ENCODE measurements at places on chromosomes 11 and 22.

GRCh38 chr22:37210041-37210803 is 2.1 kb downstream of the SSTR3 start:
- no peak for DNase-seq

DNA sequence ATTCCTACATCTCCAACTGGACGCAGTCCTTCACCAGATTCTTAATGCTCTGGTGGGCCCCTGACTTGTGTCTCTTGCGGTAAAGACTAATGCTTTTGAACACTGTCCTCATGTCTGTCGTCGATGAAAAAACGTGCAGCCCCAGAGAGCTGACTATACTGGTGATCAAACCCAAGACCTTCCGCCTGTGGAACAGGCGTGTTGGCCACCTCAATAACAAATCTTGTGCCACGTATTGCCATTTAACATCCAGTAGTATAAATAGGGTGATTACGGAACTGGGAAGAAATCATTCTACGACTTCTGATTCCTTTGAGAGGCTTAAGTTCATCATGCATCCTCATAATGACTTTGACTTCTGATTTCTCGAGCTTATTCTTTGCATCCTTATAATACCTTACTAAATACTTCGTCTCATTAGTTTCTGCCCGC is 45.6 kb downstream of the OR4D9 start:
- no peak for DNase-seq

- DNase-seq = no peak
These were observed 5.6 kb upstream of the WT1 start for GRCh38 chr11:32440916-32441315.

DNA sequence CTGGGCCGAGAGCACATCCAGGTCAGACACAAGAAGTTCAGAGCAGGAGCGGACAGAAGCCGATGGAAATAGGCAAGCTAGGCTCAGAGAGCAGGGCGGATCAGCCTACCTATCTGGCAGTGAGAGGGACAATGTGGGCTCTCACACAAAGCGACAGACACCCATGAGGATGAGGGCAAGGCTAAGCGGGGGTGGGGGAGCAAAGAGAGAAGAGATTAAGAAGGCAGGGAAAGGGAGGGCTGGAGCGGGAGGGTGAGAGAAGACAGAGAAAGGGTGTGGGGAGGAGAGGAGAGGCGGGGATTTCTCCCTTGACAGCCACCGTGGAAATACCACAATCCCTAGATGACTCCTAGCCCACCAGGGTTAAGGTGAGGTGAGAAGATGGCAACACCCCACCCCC is 57.9 kb downstream of the BUD13 start:
- no peak for DNase-seq

GRCh38 chr11:78573681-78574080 is 983 bp downstream of the NARS2 start:
- no peak for DNase-seq

GRCh38 chr11:44883277-44883676 is 67.4 kb downstream of the TP53I11 start:
- DNase-seq = no peak

DNA sequence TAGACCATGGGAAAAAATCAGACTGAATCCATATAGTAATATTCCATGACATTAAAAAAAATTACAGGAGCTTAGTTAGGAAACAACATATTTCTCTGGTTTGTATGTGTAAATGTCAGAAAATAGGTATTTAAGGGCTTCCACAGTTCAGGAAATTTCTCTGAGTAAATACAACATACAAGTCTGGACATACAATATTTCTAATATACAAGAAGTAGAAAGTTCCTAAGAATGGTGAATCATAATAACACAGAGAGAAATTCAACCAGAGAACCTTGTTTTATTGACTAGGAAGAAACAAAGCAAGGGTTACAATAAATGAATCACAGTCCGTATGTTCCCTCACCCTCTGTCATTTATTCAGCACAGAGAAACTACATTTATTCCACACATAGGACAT is 532.7 kb upstream of the FAT3 start:
- no peak for DNase-seq

- peak; percentile 69 for DNase-seq
These were observed 3.3 kb upstream of the RAG1 start for GRCh38 chr11:36564376-36565030.

- no peak for DNase-seq
These were observed 58.0 kb downstream of the MICAL3 start for GRCh38 chr22:17966403-17966717.

- DNase-seq = no peak
These were observed 21.4 kb downstream of the CREB3L1 start for GRCh38 chr11:46298699-46299433.

DNA sequence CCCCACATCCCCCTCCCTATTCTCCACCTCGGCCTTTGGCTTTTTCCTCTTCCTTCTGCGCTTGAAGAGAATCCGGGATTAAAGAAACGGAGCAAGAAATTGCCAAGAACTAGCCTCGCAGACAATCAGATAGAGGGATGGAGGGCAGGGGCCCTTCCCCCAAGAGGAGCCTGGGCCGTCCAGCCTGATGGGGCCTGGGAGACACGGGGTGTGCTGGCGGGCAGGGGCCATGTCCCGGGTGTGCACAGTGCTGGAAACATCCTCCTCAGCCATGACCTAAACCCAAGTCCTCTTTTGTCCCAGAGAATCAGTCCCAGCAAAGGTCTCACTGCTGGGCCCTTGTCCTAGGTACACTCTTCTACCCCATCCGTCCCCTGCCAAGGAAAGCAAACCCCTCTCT is 47.7 kb upstream of the LMO1 start:
- DNase-seq = no peak

DNA sequence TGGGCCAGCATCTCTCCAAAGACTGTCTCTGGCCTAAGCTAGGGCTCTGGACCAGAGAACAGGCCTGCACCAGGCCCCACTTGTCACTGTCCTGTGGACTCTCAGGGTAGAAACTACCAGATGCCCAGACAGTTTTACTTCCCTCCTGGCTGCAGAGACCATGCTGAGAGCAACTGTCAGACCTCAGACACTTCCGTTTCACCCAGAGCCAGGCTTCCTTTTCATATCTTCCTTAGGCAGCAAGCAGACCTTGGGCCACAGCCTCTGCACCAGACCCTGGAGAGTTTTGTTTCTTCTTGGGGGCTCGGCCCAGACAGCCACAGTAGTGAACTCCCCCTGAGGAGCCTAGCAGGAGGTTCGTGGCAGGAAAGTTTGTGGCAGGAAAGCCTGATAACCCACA is 12.1 kb upstream of the FCHSD2 start:
- peak; percentile 51 for DNase-seq

DNA sequence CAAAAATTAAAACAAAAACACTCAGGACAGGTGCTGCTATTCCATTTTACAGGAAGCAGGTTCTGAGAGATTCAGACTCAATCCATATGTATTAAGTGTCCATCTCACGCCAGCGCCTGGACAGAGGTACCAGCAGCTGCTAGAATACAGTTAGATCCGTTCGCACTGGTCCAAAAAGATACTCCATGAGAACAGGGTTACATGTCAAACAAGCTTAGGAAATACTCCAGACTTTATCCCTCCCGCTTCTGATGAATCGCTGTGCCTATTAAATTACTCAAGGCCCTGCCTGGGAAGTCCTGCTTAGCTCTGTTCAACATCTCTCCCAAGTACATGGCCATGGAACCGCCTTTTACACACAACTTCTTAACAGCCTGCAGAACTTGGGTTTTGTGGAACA is 50.2 kb upstream of the SLC35C1 start:
- DNase-seq = no peak

GRCh38 chr22:44409211-44409973 is 88.6 kb downstream of the RTL6 start:
- DNase-seq = peak; percentile 29

GRCh38 chr11:34910817-34911216 is 5.4 kb downstream of the APIP start:
- no peak for DNase-seq

DNA sequence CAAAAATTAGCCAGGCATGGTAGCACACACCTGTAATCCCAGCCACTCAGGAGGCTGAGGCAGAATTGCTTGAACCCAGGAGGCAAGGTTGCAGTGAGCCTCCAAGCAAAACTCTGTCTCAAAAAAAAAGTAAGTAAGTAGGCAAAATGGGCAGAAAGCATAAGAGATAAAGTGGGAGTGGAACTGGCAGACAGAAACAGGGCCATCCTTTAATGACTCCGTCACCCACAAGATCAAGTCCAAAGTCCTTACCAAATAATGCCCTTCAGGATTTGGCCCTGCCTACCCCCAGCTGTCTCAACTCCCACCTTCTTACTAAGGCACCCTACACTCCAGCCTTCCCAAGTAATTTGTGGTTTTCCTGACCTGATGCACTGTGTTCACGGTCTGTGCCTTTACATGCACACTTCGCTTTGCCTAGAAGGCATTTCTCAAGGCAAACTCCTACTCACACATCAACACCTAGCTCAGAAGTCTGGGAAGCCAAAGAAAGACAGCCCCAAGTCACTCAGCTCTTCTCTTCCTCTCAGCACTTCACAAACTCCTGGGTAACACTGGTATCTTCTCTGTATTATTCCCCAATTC is 6.1 kb downstream of the MAPK1 start:
- no peak for DNase-seq

DNA sequence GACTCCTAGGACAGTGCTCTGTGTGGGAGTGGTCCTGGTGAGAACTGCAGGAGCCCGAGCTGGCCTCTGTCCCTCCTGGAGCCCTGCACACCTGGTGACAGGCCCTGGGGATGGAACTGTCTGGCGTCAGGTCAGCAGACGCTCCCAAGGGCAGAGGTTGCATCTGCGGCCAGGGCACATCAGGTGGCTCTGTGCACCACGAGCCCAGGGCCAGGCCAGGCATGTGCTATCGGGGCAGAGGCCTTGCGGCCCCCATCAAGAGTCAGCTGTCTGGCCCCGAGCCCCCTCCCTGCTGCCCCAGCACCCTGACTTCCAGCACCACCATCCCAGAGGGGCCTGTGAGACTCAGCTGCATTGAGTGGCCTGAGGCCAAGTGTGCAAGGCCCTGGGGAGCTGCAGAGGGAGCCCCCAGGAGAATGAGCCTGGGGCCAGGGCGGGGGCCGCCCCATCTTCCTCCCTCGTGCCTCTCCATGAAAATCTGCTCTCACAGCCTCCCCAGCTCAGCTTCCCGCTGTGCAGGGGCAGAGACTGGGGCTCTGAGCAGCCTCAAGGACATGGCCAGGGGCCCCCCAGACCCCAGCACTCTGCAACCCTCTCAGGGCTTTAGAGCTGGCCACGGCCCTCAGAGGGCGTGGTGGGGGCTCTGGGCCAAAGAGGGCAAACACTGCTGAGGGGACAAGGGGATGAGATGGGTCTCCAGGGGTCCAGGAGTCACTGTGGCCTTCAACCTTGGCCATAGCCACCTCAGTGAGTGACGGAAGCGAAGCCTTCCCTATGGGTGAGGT is 56.4 kb downstream of the RTL6 start:
- peak; percentile 17 for DNase-seq

DNA sequence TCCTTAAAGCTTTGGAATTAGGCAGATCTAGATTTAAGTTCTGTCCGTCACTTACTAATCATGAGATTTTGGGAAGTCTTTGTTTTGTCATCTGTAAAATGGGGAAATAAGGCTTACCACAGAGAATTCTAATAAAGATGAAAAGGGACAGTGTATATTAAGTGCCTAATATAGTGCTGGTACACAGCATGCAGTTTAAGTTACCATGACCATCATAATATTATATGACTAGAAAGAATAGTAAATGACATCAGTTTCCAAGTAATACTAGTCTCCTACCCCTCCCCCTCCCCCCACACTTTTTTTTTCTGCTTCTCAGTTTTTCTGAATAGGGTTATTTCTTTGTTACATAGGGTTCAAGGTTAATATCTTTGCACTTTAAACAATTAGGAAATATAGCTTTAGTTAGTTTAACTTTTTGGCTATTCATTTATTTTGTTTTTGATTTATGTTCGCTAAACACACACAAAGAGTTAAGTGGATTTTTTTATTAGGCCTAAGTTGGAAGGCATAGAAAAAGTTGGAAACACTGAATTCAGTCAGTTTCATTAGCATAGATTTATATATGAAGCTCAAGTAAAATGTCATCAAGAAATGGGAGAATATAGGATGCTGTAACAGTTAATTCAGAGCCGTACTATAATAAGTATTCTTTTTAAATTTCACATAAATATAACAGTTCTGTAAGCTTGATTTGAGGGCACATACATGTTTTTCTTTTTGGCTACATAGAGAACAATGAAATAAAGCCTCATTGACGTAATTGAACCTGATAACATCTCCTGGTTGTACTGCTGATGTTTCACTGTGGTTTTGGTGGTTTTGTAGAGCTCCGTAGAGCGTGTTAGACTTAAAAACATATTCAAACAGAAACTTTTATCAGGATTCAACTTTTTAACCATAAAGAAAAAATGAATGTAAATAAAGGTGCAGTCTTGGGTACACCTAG is 121.2 kb downstream of the PDE3B start:
- DNase-seq = no peak

DNA sequence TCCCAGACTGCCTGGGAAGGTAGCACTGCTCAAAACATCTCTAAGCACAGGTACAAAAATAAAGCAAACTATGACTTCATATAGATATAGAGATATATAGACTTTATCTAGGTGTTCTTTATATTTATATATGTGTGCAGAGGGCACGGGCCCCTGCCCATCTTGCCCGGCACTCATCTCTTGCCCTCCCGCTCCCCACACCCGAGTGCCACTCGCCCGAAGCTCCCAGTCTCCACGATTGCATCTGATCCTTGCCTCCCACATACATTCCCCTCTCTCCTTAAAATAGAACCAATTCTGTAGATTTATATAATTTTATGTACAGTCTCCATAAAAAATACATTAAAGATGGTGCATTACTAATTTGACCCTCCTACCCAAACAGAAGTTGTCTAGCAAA is 55.5 kb downstream of the IGSF9B start:
- no peak for DNase-seq

GRCh38 chr22:37893583-37893983 is 12.5 kb upstream of the MICALL1 start:
- DNase-seq = no peak

- DNase-seq = no peak
These were observed 64.5 kb upstream of the B3GAT1 start for GRCh38 chr11:134476435-134477021.

GRCh38 chr11:83349296-83349695 is 63.1 kb upstream of the CCDC90B start:
- DNase-seq = peak; percentile 20

DNA sequence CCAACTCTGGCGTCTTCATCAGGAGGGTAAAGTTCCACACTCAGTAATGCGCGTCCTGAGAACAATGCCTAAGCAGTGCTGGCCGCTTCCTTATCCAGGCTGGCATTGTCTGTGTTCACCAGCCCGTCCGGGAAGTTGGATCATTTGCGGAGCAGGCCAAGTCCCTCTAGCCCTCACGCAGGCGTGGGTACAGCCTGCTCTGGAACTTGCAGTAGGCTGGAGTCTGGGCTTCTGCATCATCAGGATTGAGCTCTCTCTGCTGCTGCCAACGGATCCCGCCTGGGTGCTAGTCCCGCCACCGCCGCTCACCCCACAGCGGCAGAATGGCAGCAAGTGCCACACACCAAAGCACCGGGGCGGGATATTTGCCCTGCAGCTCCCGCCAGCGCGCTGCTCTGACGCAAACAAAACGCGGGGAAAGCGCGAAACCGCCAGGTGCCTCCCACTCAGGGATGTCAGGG is 29.0 kb downstream of the GLYATL1 start:
- DNase-seq = no peak

DNA sequence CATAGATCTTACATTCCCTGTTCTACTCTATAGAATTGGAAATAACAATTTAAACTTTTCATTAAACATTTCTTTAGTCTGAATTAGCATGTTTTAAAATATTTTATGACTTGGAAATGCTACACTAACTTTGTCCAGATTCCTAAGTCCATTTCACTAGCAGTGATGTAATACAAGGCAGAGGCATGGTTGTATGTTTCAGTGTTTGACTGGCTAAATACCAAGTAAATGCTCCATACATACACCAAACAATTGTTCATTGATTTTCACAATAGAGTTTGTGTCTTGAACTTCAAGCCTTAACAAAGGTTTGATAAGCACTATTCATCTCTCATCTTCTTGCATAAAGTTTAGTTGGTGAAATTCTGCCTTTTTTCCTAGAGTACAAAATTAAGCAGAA is 13.5 kb downstream of the ZBED5 start:
- no peak for DNase-seq

All from femur (tissue), 1 donor.